Fibroblast of upper back skin (primary cell): ENCODE measurements at places on chromosomes 1 and 21.

- peak; percentile 19 for DNase-seq
Observed at GRCh38 chr1:184753608-184754475, 816 bp downstream of the EDEM3 start.

GRCh38 chr1:118783095-118783758, 204.9 kb downstream of the TBX15 start:
- peak; percentile 6 for DNase-seq

- no peak for DNase-seq
Observed at GRCh38 chr1:37676281-37677142, 15.8 kb upstream of the CDCA8 start.

DNA sequence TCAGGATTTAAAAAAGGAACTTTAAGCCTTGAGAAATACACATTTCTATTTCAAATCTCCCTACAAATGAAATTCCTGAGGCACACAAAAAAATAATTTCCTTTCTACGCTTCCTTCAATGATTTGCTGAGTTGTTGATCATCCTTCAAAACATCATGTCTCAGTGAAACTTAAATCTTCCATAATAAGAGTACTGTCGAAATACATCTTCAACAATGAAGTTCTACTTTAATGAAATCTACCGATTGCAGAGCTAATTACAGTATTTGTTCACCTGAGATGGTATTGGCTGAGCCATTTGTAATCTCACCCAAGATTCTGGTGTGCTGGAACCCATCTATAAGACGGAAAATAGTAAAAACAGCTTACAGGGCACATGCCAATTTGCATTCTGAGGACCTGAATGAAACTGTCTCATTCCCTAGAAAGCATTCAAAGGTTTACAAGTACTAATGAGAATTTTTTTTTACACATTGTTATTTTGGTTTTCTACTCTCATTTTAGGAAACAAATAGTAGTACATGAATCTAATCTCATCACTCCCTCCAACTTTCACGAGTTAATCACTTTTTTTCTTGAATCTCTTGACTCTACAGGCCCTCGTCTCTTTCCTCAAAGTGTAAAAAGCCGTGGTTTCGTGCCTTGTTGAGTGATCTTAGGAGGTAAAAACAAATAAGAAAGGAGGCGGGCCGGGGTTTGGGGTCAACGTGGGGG, 1.1 kb downstream of the CHML start:
- DNase-seq: no peak

- no peak for DNase-seq
Observed at GRCh38 chr1:1753607-1754005, 24.7 kb downstream of the NADK start.

DNA sequence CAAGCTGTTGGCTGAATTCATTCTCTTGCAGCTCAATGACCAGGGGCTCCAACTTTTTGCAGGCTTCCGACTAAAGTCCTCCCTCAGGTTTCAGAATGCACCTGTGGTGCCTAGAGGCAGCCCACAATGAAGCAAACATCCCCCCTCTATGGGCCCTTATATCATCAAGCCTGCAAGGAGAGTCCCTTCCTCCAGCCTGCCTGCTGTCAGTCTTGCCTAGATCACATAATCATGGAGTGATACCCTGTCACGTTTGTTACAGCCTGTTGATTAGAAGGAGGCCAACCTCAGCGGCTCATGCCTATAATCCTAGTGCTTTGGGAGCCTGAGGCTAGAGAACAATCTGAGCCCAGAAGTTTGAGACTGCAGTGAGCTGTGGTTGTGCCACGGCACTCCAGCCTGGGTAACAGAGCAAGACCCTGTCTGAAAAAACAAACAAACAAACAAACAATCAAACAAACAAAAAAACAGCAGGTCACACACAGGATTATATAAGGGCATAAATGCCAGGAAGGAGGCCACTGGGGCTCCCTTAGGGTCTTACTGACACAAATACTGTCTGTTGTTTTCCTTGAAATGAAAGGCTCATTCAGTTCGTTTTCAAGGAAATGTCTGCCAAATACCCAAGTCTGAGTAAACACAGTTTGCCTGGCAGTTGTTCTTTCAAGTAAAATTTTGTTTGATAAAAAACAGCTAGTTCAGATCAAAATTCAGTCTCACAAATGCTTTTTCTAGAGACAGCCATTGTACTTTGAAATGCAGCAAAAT, 4.7 kb upstream of the SPRR3 start:
- DNase-seq: no peak

- DNase-seq: no peak
Observed at GRCh38 chr21:45498646-45499000, 43.6 kb downstream of the SLC19A1 start.

DNA sequence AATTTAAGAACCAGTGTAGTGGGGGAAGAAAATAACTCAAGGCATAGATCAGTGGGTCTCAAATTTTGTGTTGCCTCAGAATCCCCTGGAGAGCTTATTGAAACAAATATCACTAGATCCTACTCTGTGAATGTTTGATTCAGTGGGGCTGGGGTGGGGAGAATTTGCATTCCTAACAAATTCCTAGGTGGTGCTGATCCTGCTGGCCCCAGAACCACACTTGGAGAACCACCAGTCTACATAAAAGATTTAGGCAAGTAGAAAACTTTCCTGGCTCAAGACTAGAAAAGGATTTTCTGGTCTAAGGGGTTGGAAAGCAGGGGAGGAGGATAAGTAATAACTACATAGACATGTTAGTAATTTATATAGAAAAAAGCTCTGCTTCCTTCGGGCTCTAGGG, 34.1 kb upstream of the C1orf21 start:
- peak; percentile 31 for DNase-seq

DNA sequence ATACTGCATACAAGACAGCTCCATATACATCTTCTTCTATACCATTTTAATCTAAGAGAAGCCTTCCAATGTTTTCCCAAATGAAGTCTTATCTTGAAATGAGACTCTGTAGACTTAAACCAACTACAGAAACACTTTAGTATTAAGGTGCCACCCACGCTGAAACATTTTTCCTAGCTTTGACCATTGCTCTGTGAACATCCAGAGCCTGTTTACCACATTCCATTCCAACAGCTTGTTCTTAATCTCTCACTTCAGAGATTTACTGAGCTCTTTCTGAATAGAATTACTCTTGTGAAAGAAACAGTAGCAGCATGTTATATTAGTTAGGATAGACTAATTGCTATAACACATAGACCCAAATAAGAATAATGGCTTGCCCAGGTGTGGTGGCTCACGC, 19.6 kb upstream of the POGZ start:
- no peak for DNase-seq

DNA sequence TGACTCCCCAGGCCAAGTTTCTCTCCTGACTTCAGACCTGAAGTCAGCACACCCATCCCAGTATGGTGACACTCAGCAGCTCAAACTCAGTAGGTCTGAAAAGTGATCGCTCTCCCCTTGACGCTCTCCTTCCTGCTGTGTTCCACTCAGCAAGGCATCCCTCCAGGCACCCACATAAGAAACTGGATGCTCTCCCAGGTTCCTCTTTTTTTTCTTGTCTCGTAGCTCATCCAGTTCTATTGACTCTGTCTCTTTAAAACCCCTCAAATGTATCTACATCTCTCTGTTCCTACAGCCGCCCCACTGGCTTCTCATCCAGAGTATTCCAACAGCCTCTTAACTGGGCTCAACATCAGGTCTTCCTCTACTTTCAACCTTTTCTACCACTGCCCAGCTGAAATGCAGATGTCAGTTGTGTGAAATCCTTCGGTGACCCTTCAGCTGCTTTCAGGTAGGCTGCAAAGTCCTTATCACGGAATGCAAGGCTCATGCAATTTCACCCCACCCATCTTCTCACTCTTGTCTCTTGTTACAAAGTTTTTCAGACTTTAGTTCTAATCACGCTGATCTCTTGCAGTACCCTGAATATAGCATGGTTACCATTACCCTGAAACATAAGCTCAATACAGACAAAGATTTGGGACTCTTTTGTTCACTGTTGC, 286.2 kb upstream of the POU3F1 start:
- no peak for DNase-seq

DNA sequence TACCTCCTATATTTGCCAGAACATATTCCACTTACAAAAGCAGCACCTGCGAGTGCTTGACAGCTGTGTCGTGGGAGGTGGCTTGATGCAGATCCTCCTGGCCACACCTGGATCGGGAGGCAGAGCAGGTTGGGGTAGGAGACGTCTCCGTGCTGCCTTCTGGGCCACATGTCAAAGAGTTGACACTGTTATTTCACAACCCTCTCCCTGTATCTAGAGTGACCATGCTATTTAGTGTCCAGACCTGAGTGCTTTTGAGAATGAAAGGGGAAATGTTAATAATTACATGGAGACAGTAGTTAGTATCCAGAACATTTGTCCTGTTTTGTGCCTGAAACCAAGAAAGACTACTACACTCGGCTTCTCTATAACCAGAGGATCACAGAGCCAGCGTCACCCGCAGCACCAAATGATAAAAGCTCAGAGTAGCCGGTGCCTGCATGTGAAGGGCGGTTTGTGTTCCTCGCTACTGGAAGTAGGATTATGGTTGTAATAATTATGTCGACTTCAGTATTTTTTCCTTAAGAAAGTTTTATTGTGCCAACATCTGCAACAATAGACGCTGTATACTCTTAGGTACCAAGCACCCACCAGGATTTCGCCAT, 77.1 kb downstream of the GALNT2 start:
- no peak for DNase-seq

DNA sequence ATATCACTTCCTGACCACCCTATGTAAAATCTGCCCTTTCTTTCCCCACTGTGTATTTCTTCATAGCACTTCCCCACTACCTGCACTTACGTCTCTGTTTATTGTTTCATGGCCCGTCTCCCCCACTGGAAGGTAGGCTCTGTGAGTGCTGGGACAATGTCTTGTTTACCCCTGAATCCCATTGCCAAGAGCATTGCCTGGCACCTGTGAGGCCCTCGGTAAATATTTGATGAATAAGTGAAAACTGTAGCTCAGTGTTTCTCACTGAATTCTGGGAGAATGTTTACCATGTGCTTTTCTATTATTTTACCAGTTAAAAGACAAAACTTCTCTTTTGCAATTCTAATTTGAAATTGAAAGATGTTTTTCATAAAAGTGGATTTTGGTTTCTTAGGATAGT, 11.8 kb downstream of the NFASC start:
- no peak for DNase-seq

GRCh38 chr1:46173361-46173856, 1.5 kb upstream of the TSPAN1 start:
- DNase-seq: peak; percentile 37

DNA sequence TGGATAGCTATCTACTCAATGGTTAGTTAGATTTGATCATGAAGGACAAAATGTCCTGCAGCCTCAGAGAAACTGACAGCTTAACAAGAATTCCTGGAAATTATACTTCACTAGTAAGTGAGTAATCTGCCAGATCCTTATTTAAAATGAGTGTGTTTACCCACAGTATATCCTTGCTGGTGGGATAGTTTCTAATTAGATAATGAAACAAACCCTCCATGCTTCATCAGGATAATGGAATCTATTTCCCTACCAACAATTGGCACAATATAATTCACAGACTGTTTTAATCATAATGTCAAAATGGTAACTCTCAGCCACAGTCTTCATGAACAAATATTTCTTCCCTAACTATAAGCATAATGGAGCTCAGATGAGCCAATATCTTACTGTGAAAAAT, 239.4 kb upstream of the ST6GALNAC5 start:
- peak; percentile 59 for DNase-seq
